ENCODE measurements at places on chromosomes 6 and 20. TPM values are rescaled to one million over a fixed set of nuclear protein-coding genes. Genes with fewer than 3 reads are reported as not detected.

GRCh38 chr6:85537055-85537494 lies 56.6 kb downstream of the SNX14 start:
- no peak overlapping the region for H3K4me3 ChIP-seq
- DNase-seq = no peak
- H3K27me3 ChIP-seq = no peaks in the 10 kb centered on the region
- no peak overlapping the region for H3K27ac ChIP-seq

- H3K27ac ChIP-seq = no peak overlapping the region
- H3K4me3 ChIP-seq = no peak overlapping the region
- H3K36me3 ChIP-seq = no peaks in the 10 kb centered on the region
- no peaks in the 10 kb centered on the region for H3K4me1 ChIP-seq
- no peaks in the 10 kb centered on the region for H3K27me3 ChIP-seq
- no peak for DNase-seq
Measured at GRCh38 chr6:10215326-10216110, 199.4 kb downstream of the TFAP2A start.

DNA sequence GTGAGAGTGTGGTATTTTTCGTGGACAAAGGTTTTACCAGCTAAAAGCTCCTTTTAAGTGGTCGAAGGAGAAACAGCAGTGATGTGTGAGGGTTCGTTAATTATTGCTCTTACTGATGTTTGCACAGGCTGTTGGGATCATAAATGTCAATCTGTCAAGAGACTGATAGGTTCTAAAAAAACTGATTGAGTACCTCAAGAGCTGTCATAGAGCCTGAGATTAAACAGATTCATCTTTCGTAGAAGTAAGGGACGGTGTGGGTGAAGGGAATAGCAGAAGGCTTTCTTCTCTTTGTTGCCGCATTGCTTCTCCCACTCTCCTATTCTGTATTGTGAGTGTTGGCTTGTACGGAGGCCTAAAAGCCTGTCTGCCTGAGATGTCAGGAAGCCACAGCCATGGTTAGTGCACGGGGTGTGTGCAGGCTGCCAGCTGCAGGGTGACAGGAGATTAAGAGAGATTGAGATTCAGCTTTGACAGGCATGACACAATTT lies 291.0 kb downstream of the ZFAND3 start:
- H3K4me1 ChIP-seq = peaks cover 38% of the 10 kb centered on the region
- peaks cover 6% of the 10 kb centered on the region for H3K36me3 ChIP-seq
- peak; percentile 36 for DNase-seq
- no peak overlapping the region for H3K4me3 ChIP-seq

The BTN1A1 gene
- not detected for total RNA-seq

The TCF19 gene
- total RNA-seq = 6.1 TPM

- no peak overlapping the region for H3K4me3 ChIP-seq
- no peak overlapping the region for H3K27ac ChIP-seq
- no peaks in the 10 kb centered on the region for H3K27me3 ChIP-seq
- no peak for DNase-seq
- H3K36me3 ChIP-seq = no peaks in the 10 kb centered on the region
Measured at GRCh38 chr6:12261502-12261901, 28.7 kb upstream of the EDN1 start.

GRCh38 chr6:39546731-39547130 lies 178.5 kb downstream of the KIF6 start:
- no peaks in the 10 kb centered on the region for H3K27me3 ChIP-seq
- H3K27ac ChIP-seq = no peak overlapping the region
- no peaks in the 10 kb centered on the region for H3K36me3 ChIP-seq
- H3K4me1 ChIP-seq = no peaks in the 10 kb centered on the region
- no peak overlapping the region for H3K4me3 ChIP-seq

- no peak overlapping the region for H3K4me3 ChIP-seq
- H3K36me3 ChIP-seq = no peaks in the 10 kb centered on the region
- no peak for DNase-seq
- peaks cover 11% of the 10 kb centered on the region for H3K27me3 ChIP-seq
- H3K4me1 ChIP-seq = peaks cover 14% of the 10 kb centered on the region
- no peak overlapping the region for H3K27ac ChIP-seq
Measured at GRCh38 chr6:14189074-14189473, 71.5 kb downstream of the CD83 start.

The SLC35D3 gene
- not detected for total RNA-seq

- H3K4me1 ChIP-seq = peaks cover 21% of the 10 kb centered on the region
- H3K27me3 ChIP-seq = no peaks in the 10 kb centered on the region
- no peak overlapping the region for H3K4me3 ChIP-seq
- no peak overlapping the region for H3K27ac ChIP-seq
Measured at GRCh38 chr20:20409331-20409730, 41.4 kb downstream of the INSM1 start.

The ISM1 gene
- 0.92 TPM for total RNA-seq

The TCP1 gene
- 199 TPM for total RNA-seq

The CCN6 gene
- not detected for total RNA-seq

DNA sequence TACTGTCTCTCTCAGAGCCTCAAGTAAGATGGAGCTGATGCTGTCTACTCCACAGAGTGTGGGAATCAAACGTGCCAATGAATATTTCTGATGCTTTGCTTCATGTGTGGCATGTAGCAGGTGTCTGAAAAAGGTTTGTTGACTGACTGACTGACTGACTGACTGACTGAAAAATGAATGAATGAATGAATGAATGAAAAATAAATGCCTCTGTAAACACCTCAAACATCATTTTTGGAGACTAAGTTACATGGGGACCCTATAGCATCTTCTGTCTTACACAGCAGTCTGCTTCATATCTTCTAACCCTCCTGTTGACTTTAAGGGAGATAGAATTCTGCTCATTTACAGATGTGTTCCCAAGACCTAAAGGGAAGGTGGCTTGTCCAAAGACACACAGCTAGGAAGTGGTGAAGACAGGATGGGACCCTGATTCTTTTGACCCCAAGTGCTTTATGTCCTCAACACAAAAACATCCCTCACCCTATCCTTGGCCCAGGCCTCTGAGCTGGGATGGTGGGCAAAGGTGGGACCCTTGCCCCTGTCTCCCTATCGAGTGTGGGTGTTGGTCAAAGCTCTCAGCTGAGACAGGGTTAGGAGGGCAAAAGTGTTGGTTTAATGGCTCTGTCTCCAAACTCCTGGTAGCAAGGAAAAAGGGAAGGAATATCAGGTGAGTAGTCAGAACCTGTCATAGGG lies 104.4 kb downstream of the TOX2 start:
- peak overlapping the region; percentile 66 for H3K27ac ChIP-seq
- no peaks in the 10 kb centered on the region for H3K27me3 ChIP-seq
- no peaks in the 10 kb centered on the region for H3K36me3 ChIP-seq
- H3K4me3 ChIP-seq = no peak overlapping the region

GRCh38 chr6:121247386-121247785 lies 86.9 kb downstream of the TBC1D32 start:
- no peaks in the 10 kb centered on the region for H3K4me1 ChIP-seq

- no peak for DNase-seq
- no peak overlapping the region for H3K27ac ChIP-seq
- no peaks in the 10 kb centered on the region for H3K36me3 ChIP-seq
- H3K4me1 ChIP-seq = no peaks in the 10 kb centered on the region
Measured at GRCh38 chr6:6781873-6782227, 193.3 kb downstream of the LY86 start.

- no peaks in the 10 kb centered on the region for H3K36me3 ChIP-seq
- no peak for DNase-seq
- H3K27ac ChIP-seq = no peak overlapping the region
- no peak overlapping the region for H3K4me3 ChIP-seq
- peaks cover 7% of the 10 kb centered on the region for H3K4me1 ChIP-seq
Measured at GRCh38 chr20:10987651-10988383, 314.0 kb upstream of the JAG1 start.

DNA sequence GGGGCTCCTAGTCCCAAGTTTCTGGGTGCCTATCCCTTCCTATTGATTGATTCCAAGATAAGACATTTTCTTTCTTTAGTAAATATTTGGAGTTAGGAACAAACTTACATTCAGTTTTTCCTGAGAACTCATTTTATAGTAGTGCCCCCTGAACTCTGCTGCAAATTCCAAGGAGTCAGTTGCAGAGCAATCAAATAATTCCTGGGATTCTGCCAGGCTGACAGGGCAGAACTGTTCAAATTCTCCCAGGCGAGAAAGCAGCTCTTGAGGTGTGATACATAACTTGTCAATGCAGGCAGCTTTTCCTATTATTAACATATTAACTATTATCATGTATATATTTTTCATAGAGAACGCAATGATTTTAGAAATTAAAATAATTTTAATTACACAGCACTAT lies 15.9 kb upstream of the ZBTB24 start:
- H3K4me3 ChIP-seq = no peak overlapping the region
- no peaks in the 10 kb centered on the region for H3K4me1 ChIP-seq
- H3K27ac ChIP-seq = no peak overlapping the region
- H3K36me3 ChIP-seq = no peaks in the 10 kb centered on the region
- no peaks in the 10 kb centered on the region for H3K27me3 ChIP-seq

DNA sequence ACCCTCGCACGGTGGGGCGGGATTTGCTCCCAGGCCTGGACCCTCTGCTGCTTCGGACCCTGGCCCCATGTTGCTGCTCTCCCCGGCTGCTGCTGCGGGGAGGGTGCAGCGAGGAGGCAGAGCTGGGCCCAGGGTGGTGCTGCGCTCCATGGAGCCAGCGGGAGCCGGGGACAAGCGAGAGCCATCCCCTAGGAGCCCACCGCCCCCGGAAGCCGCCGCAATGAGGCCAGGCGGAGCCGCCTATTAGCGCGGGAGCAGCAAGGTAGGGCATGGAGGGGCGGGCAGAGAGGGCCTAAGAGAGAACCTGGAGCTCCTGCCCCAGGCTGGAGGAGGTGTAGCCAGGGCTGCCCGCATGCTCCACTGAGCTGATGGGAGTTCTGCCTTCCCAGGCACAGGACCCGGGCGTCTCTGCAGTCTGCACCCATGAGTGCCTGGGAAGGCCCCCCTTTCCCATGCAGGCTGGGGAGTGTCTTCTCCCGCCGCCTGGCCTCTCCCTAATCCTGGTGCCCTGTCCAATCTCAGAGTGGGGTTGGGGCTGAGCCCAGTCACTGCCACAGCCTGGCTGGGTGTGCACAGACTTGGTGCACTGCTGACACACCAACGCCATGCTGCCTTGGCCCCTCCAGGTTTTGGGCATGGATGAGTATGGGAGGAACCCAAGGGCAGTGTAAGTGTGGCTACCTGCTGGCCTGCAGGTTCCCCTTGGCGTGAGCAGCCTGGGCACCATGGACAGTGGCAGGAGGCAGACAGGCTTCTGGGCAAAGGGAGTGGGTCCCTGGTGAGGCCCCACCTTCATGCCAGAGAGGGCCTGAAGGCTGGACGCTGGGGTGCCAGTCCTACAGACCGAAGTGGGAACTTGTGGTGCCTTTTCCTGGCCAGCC lies 360.6 kb upstream of the MAP3K7 start:
- no peak for DNase-seq
- no peak overlapping the region for H3K27ac ChIP-seq
- no peaks in the 10 kb centered on the region for H3K27me3 ChIP-seq

DNA sequence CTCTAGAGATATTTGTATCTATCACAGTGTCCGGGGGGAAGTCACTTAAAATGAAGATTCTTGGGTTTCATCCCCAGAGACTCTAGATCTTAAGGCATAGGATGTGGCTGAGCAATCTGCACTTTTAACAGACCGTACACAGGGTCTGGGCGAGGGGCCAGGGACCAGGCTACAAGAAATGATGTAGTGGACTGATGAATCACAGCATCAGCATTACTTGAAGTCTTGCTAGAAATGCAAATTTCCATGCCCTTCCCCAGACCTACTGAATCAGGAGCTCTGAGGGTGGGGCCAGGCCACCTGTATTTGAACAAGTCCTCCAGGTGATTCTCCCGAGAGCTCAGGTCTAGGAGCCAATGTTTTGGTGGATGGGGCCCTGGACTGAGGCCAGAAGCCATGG lies 168.4 kb downstream of the DOK5 start:
- H3K4me1 ChIP-seq = no peaks in the 10 kb centered on the region
- no peak overlapping the region for H3K4me3 ChIP-seq
- no peak for DNase-seq
- H3K36me3 ChIP-seq = no peaks in the 10 kb centered on the region

GRCh38 chr6:27700337-27700736 lies 211.9 kb downstream of the OR2B2 start:
- DNase-seq = no peak
- no peaks in the 10 kb centered on the region for H3K36me3 ChIP-seq
- no peaks in the 10 kb centered on the region for H3K27me3 ChIP-seq

The CLDN20 gene
- not detected for total RNA-seq

- H3K27me3 ChIP-seq = no peaks in the 10 kb centered on the region
- H3K4me3 ChIP-seq = no peak overlapping the region
- no peak for DNase-seq
- no peaks in the 10 kb centered on the region for H3K4me1 ChIP-seq
- peaks cover 96% of the 10 kb centered on the region for H3K36me3 ChIP-seq
- H3K27ac ChIP-seq = no peak overlapping the region
Measured at GRCh38 chr6:42071881-42072583, 21.7 kb downstream of the TAF8 start.

DNA sequence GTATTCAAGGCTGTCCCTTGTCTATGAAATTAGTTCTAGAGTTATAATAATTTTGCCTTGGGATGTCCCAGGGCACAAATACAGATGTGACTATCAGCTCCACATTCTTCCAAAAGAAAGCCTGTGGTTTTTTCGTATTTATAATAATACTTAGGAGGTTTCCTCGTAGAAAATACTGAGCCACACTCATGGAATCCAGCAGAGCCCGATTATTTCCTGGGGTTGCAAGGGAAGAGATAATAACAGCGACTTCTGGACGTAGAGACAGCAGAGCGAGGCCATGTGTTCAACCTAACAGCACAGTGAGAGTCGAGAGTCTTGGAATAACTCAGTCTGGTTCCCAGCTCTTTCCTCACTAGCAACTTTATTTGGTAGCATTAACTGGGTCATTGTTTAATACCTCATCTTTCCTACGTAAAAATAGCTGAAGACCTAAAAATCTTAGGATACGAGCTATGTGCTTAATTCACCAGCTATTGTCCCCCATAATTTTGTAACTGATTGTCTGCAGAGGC lies 21.2 kb downstream of the CD83 start:
- H3K4me3 ChIP-seq = no peak overlapping the region
- H3K4me1 ChIP-seq = peaks cover 14% of the 10 kb centered on the region
- no peak overlapping the region for H3K27ac ChIP-seq
- H3K27me3 ChIP-seq = no peaks in the 10 kb centered on the region
- H3K36me3 ChIP-seq = peaks cover 6% of the 10 kb centered on the region

The ADGB gene
- 0.29 TPM for total RNA-seq

The SULF2 gene
- 24.8 TPM for total RNA-seq

DNA sequence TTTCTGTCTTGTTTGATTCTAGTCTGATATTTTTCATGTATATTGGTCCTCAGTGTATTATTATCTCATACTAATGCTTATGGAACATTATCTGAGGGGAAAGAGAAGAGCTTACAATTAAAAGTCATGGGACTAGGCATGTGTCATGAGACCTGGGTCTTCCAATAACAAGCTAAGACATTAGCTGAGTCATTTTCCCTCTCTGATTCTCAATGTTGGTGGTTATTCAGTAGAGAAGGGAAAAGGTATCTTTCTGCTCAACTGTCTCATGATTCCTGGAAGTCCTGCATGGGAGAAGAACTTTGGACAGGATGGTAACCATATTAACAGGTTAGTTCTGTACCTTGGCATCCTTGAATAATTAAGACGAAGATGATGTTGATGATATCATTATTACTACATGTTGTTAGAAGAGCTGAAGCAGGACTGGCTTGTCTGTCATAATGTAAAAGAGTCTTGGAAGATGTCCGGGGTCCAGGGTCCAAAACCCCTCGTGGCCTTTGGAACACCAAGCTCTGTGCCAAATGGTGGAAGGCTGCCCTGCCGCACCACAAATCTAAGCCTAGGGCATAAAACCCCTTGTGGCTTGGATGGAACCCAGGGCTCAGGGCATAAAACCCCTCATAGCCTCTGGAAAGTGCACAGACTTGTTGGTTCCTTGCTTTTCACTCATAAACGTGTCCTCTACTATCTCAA lies 19.1 kb downstream of the TRIM38 start:
- DNase-seq = no peak
- H3K36me3 ChIP-seq = peaks cover 93% of the 10 kb centered on the region
- H3K27me3 ChIP-seq = no peaks in the 10 kb centered on the region
- H3K4me3 ChIP-seq = no peak overlapping the region

The TSHZ2 gene
- total RNA-seq = 2.9 TPM

All from stomach (tissue), 19 donors.